Sigmoid colon (tissue), 7 donors: ENCODE measurements at places on chromosomes 5 and 9. TPM values are rescaled to one million over a fixed set of nuclear protein-coding genes. Genes with fewer than 3 reads are reported as not detected.

Gene SNCAIP
- 3.3 TPM for total RNA-seq

DNA sequence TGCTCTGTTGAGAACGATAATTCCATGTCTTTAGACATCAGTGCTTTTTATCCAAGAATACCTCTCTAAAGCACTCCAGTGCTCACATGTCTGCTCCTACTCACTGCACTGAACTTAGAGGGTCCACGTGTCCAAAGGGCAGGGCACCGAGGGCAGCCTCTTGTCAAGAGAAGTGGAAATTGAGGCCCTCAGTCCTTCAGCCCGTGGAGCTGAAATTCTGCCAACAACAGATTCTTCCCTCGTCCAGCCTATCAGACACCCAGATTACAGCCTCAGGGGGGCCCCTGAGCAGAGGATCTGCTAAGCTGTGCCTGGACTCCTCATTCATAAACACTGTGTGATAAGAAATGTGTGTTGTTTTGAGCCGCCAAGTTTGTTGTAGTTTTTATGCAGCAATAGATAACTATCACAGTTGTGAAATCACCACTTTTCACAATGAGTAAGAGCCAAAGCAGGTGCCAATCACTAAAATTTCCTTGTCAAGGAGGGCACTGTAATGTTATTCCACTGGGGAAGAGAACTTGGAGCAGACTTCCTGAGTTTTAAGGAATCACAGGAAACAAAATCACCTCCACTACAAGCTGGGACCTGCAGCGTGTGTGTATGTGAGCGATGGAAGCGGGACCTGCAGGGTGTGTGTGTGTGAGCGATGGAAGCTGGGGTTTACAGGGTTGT lies 58.8 kb upstream of the IGFBPL1 start:
- no peak for DNase-seq

DNA sequence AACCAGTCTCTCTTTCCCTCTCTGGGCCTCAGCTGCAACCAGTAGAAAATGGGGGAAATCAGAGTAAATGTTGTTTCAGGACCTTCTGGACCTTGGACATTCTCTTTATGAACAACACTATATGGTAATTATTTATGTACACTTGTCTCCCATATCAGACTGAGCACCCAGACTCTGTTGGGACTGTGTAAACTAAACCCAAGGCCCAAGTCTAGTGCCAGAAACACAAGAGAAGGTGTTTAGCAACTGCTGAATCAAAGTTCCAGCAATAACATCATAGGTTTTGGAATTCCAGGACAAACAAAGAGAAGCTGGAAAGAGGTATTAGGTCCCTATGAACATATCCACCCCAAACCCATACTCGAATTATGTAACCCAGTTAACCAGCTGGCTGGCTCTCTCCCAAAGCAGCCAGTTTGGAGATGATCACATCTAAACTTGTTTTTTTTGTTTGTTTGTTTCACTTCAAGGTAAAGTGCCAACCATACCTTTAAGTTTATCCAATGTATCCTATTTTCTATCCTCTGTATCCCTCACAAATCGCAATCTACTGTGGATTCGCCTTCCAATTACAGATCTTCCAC lies 1.9 kb upstream of the RNF38 start:
- no peak for DNase-seq

Gene TERT
- total RNA-seq = not detected

Gene TEK
- 8.9 TPM for total RNA-seq
